Epithelial cell of proximal tubule (primary cell): ENCODE measurements at places on chromosomes 13 and 19.

DNA sequence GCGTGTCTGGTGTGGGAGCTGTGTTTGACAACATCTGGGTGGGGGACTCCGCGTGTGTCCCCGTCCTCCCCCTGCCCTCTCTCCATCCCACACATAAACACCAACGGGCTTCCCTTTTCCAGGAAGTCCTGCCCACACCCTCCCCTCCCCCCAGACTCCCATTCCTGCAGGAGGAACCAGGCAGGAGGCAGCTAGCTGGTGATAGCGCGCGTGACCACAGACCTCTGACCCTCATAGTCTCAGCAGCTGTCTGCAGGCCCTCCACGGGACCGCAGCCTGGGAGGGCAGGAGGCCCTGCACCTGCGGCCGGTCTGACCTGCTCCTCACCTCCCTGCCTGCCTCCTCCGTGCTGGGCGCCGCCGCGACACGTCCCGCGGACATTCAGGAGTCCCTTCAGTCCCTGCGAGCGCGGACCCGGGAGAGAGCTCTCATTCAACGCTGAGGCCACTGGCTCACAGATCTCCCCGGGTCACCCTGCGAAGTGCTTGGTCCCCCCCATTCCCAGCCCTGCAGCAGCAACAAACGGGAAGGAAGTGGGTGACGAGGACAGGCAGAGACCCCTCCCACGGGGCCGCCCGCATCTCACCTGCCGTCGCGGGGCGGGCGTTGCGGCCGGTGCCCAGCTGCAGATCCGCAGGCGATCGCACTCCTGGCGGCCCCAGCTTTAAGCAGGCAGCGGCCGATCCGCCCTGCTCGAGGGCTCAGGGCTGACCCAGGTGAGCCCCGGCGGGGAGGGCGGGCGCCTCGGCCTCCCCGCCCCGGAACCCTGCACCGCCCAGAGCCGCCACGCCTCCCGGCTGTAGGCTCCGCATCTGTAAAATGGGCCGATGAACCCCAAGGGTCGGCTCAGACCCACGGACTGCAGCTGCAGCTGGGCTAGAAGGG, 1.1 kb upstream of the ACP5 start:
- DNase-seq, result no peak

- DNase-seq, result no peak
Measured at GRCh38 chr19:11693505-11694499, 44.9 kb downstream of the ZNF823 start.

DNA sequence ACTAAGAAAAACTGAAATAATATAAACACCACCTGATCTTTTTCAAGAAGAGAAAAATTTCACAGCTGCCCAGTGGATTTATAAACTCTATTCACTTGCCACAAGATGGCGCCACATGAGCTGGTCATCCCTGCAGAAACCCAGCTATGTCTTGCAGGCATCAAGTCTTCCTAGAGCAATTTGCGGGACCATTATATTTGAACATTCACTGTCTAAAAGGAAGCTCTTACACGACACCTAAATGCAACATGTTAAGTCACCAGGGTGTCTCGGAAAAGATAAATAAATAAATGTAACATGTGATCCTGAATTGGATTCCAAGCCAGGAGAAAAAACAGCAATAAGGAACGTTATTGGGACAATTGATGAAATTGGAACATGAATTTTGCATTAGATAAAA, 20.3 kb upstream of the AKT2 start:
- DNase-seq, result no peak

- no peak for DNase-seq
Measured at GRCh38 chr13:50303963-50304721, 288.9 kb downstream of the KCNRG start.

- no peak for DNase-seq
Measured at GRCh38 chr13:106029676-106030290, 505.7 kb downstream of the EFNB2 start.

GRCh38 chr19:36605877-36606478, 865 bp downstream of the ZNF382 start:
- no peak for DNase-seq

DNA sequence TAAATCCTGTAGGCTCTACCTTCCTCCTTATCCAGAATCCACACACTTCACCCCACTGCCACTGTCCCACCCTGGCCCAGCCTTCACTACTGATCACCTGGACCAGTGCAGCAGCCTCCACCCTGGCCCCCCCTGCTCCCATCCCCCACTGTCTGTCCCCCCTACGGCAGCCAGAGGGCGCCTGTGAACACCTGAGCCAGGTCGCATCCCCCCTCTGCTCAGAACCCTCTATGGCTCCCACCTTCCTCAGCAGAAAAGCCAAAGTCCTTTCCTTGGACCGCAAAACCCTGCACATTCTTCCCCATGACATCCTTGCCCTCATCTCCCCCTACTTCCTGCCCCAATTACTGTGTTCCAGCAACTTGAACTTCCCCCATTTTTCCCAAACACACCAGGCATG, 20.6 kb downstream of the ELAVL3 start:
- no peak for DNase-seq

DNA sequence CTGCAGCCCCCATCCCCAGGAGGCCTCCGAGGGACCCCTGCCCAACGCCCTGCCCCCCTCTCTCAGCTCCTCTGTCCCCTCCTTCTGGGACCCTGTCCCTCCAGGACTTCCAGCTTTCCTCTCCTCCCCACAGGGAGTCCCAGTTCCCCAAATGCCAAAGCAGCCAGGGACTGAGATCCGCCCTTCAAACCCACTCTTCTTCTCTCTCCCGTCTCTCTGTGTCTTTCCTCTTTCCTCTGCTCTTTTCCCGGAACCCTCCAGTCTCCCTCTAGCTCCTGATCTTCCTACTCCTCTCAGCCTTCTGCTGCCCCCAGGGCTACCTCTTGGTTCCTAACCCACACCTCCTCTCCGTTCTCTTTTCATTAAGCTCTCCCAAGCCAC, 377 bp downstream of the CA11 start:
- DNase-seq, result no peak

DNA sequence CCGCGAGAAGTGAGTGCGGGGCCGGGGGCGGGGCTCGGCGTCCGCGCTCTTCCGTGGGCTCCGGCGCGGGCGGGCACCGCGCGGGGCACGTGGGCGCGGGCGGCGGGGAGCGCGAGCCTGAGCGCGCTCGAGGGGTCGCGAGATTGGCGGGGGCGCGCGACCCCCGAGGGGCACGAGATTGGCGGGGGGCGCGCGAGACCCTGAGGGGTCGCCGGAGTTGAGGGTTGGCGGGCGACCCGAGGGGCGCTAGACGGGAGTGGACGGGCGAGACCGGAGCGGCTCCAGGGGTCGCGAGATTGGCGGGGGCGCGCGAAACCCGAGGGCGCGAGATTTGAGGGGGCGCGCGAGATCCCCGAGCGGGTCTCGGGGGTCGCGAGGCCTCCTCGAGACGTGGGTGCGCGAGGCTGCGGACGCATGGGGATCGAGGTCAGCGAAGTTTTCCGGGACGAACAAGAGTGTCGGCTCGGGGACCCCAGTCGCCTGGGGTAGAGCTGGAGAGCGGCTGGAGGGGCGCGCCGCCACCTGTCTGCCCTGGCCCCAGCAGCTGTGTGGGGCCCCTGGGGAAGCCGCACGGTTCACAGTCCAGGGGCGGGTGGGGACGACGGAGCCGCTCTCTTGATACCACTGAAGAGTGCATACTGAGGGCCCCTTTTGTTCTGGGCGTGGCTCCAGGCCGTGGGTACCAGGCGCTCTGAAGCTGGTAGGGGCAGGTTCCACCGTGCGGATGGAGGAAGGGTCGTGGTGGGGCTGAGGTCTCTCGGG, 682 bp downstream of the SSBP4 start:
- no peak for DNase-seq

- no peak for DNase-seq
Measured at GRCh38 chr13:78884571-78884970, 225.6 kb upstream of the OBI1 start.

- DNase-seq, result no peak
Measured at GRCh38 chr19:3268326-3268725, 43.9 kb downstream of the CELF5 start.

- no peak for DNase-seq
Measured at GRCh38 chr19:18099623-18099995, 2.0 kb downstream of the MAST3 start.

DNA sequence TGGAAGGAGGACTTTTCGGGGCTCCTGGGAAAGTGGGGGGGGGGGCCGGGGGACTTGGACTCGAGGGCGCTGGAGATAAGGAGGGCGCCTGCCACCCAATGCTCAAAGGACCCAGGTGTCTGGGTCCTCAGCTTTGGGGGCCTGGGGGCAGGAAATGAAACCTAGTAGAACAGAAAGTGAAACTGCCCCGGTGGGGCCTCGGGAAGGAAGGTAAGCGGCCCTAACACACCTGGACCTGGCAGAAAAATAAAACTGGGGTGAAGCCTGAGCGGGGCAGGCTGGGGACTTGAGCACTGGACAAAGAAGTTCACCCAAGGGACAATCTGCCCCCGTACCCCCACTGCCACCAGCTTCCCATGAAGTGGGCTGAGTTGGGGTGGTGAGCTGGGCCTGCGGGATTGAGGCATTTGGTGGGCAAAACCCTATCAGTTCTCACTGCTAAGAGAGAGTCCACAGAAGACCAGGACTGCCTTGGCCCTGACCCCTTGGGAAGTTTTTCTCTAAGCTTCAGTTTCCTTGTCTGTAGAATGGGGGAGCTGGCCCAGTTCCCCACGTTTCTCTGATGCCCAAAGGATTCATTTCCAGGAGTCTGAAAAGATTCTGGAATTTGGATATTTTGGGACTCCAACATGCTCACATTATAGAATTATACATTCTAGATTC, 2.3 kb downstream of the PRKD2 start:
- no peak for DNase-seq

DNA sequence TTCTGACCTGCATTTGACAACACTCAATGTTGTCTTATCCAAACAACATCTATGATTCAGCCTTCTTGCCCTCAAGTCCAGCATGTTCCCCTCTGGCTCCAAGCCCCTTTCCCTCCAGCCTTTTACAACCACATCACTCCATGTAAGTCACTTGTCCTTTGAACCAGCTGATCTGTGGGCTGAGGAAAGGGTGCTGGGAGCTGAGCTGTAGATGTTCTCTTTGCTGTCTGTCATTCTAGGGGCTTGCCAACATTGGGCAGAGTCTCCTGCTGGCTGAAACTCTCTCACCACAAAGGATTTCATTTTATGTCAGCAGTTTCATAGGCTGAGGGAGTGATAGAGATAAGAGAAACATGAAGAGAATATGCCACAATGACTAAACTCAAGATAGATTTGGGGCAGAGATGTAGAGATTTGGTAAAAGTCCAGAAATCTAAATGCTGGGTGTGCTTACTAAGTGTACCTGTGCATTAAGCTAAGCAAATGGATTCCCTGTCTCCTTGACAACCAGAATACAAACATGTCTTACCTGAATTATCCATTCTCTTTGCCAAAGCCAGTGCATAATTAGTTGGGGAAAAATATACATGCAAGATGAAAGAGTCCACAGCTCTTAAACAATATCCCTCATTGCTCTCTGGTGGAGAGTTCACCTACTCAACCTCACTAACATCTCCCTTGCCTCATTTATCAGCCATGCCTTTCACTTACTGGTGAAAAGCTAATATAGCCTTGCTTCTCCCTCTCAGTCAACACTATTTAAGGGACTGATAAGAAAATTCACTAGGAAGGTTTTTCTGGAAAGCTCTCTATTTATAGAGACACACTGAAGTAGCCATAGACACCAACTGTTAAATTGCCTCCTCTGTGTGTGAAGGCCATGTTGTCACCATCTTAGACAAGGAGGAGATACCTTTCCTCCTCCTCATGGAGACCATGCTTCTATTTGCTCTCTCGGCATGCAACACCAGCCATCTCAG, 175.5 kb upstream of the SERP2 start:
- no peak for DNase-seq

GRCh38 chr13:75769141-75769905, 133.2 kb downstream of the LMO7 start:
- DNase-seq, result no peak

GRCh38 chr13:113747291-113747833, 11.7 kb upstream of the TMEM255B start:
- no peak for DNase-seq

DNA sequence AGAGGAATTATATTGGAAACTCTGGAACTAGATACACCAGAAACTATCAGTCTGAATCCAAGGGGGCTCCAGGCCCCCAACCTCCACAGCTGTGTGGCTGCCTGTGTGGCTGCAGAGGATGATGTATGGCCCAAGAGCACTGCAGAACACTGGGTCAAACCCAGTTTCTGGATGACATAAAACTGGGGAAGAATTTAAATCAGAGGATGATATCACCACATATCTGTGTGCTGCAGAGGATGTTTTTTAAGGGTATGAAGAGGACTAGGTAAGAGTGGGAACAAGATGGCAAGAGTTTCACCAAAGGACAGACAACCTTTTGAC, 226.4 kb downstream of the SUCLA2 start:
- no peak for DNase-seq

DNA sequence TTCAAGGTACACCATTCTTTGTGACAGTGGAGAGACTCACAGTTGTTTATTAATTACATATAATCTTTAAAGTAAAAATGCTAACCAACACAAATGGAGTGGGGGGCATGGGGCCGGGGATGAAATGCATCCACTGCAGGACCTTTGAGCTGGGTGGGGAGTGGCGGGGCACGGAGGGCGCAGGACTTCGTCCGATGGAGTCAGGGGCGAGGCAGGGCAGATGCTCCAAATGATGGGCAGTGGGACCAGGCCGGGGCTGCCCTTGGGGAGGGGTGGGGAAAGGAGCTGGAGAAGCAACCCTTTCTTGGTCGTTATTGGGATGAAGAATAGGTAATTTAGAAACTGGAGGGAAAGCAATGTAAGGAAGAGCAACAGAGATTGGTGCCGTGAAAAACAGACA, 220.0 kb downstream of the TEX29 start:
- DNase-seq, result no peak

GRCh38 chr13:44713788-44714469, 137.8 kb upstream of the TSC22D1 start:
- DNase-seq, result peak; percentile 79

DNA sequence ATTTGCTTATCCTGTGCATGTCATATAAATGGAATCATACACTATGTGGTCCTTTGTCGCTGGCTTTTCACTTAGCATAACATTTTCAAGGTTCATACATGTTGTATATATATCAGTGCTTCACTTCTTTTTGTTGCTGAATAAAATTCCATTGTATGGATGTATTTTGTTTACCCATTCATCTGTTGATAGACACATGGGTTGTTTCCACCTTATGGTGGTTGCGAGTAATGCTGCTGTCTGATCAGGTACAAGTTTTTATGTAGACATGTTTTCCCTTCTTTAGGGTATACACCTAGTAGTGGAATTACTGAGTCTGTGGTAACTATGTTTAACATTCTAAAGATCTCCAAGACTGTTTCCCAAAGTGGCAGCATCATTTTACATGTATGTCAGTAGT, 102.5 kb downstream of the RNF17 start:
- no peak for DNase-seq

- no peak for DNase-seq
Measured at GRCh38 chr19:1847684-1848398, 442 bp downstream of the REXO1 start.

DNA sequence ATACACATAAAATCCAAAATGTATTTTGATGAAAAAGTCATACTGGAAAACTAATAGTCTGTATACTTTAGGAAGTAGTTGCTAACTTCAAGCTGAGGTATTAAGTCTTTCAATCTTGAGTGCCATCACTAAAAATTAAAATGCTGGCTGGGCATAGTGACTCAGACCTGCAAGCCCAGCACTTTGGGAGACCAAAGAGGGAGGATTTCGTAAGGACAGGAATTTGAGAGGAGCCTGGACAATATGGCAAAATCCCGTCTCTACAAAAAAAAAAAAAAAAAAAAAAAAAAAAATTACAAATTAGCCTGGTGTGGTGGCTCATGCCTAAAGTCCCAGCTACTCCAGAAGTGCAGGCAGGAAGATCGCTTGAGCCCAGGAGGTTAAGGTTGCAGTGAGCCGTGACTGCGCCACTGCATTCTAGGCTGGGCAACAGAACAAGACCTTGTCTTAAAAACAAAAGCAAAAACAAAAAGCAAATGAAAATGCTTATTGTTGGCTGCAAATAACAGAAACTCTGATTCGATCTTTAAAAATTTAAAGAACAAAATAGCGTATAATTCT, 1994.2 kb upstream of the PCDH20 start:
- DNase-seq, result no peak
